ENCODE measurements at places on chromosomes 6 and 20.
A peak's percentile ranks its signal among the peaks of the same experiment; 100 is the strongest.

GRCh38 chr20:20765696-20766365, 53.4 kb upstream of the RALGAPA2 start:
- no peak for DNase-seq

DNA sequence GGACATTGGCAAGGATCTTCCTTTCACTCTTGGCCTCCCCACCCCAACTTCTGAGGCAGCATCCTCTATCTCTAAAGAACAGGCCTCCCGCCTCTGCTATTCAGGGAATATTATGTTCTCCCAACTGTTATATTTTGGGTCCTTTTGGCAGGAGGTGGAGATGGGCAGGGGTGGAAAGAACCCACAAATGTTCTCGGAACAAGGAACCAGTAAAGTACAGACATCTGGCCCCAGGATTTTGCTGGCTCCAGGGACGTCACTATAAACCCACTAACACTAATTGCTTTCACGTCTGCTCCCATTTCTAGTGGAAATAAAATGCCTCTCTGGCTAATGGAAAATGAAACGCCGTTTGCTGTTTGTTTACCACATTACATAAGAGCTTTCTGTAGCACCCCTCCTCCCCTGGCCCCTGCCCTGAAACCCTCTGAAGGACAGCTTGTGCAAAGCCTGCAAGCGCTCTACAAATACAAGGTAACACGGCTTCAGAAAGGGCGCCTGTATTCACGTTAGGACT, 77.7 kb upstream of the TBC1D7 start:
- no peak for DNase-seq

DNA sequence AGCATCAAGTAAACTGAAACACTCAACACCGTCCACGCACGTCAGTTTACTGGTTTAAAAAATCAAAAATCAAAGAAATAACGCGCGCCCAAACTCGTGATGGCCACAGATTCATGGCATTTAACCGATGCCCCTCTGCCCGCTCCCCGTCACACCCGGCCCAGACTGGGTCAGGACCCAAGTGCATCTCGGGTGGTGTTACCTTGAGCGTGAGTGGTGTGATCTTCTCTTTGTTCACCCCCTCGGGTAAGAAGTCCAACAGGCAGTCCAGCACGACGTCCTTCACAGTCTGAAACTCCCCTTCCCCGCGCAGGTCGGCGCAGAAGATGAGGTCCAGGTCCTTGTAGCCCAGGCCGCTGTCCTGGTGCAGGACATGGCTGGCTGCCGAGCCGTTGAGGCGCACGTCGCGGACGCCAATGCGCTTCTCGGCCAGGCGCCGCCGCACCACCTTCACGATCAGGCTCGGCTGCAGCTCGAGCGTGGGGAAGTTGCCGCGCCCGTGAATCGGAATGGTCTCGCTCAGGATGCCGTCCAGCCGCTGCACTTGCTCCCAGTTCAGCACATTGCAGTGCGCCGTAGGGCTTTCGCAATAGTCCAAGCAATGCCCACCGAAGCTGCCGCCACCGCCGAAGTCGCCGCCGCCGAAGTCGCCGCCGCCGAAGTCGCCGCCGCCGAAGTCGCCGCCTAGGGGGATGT, 945 bp downstream of the TENT5A start:
- no peak for DNase-seq

DNA sequence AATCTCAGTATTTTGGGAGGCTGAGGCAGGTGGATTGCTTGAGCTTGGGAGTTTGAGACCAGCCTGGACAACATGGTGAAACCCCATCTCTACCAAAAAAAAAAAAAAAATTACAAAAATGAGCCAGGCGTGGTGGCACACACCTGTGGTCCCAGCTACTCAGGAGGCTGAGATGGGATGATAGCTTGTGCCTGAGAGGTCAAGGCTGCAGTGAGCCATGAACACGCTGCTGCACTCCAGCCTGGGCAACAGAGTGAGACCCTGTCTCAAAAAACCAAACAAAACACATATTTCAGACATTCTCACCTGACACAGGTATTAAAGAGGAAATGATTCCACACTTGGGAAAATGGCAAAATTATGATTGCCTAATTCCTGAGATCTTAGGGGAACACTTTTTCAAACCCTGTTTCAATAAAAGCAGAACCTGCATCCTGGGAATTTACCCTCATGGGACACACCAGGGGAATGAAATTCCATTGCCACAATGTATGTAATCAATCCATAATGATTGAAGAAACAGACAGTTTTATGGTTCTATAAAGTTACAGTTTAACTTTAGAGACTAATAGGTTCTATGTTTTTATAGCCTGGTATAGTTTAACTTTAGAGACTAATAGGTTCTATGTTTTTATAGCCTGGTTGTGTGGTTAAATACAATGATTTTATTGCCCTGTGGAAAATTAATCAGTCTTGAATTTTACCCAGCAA, 29.6 kb upstream of the DNAAF9 start:
- no peak for DNase-seq

GRCh38 chr6:31401403-31401802, 2.0 kb upstream of the MICA start:
- peak; percentile 28 for DNase-seq

- no peak for DNase-seq
Measured at GRCh38 chr6:131635384-131636340, 1.4 kb upstream of the ENPP3 start.

DNA sequence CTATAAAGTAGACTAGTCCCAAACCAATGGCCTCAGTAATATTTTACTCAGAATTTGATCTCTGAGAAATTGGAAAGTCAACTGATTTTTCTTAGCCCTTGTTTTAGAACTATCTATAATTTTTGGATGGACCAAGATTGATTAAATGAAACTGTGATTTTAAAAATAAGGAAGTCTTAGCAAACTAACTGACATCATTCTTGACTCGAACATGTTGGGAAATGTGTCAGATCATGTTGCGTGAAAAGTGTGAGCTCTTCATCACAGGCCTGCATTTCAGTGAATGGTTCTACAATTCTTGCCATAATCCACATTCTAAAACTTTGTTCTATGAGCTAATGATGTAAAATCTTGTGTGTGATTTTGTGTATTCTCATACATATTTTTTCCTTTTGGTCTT, 11.0 kb downstream of the TNFAIP3 start:
- no peak for DNase-seq

GRCh38 chr6:148800536-148800935, 53.7 kb downstream of the UST start:
- no peak for DNase-seq

- no peak for DNase-seq
Measured at GRCh38 chr6:138977242-138977641, 10.8 kb downstream of the REPS1 start.

GRCh38 chr6:159168536-159169192, 536 bp upstream of the FNDC1 start:
- no peak for DNase-seq

DNA sequence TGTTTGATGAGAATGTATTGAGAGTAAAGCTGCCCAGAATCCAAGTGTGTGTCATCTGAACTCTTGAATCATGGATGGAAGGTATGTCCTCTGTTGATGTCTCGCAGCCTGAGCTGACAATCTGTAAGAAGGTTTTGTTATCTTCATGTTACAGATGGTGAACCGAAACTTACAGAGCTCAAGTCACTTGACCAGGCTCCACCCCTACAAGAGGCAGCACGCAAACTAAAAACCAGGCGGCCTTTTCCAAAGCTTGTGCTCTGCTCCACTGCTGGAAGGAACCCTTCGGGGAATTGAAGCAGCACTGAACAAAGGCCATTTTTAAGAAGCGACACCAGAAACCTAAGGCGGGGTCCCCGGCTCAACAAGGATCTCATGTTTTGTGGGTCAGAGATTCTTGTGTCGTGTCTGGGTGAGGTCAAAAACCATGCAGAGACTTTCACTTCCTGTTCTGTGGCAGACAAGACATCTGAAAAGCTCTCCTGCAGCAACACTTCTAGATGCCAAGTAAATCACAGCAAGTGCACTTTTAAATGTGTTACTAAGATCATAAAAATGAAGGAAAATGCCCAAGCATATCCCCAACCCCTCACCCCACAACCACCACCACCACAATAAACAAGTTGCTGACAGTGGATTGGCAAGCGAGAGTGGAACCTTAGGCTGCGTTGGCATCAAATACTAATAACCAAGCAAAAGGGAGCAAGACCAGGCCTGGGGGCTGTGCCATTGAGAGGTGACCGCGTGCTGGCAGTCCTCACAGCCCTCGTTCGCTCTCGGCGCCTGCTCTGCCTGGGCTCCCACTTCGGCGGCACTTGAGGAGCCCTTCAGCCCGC, 27.3 kb downstream of the NQO2 start:
- DNase-seq, result no peak

GRCh38 chr6:14660806-14661579, 543.4 kb downstream of the CD83 start:
- DNase-seq, result peak; percentile 19

GRCh38 chr20:61802721-61803311, 262.9 kb downstream of the TAF4 start:
- DNase-seq, result no peak

DNA sequence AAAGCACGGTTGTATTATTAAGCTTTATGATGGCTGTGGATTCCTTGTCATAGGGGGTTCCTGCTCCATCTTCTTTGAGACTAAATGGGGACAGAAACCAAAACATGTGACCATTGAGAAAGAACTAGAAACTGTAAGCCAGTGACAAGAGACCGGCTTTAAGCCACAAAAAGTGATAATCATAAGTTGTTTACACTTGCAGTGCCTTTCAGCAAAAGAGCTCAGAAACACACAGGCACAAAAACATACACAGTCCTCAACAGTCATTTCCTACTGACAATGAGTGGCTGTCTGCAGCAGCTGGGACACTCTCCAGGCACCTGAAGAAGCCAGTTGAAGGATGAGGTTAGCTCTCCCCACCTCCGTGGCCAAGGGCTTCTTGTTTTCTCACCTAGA, 20.0 kb upstream of the UBE2J1 start:
- DNase-seq, result no peak

- no peak for DNase-seq
Measured at GRCh38 chr20:49724408-49725223, 10.9 kb upstream of the B4GALT5 start.

DNA sequence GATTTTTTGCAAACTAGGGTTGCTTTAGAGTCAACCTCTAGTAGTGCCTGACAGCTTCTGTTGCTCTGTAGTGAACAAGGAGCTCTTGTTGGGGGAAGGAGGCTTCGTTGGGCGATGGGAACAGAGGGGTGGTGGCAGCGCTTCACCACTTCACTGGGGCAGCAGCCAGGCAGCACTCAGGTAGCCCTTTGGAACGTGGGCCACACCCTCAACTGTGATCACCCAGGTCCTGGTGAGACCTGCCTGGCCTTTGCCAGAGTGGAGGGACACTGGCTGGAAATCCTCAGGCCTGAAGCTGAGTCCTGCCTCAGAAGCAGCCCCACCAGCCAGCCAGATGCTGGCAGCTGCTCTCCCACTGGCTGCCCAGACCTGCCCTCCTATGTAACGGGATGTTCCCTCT, 10.4 kb upstream of the EDN3 start:
- no peak for DNase-seq

- DNase-seq, result no peak
Measured at GRCh38 chr6:44665683-44666082, 278.2 kb downstream of the CDC5L start.

DNA sequence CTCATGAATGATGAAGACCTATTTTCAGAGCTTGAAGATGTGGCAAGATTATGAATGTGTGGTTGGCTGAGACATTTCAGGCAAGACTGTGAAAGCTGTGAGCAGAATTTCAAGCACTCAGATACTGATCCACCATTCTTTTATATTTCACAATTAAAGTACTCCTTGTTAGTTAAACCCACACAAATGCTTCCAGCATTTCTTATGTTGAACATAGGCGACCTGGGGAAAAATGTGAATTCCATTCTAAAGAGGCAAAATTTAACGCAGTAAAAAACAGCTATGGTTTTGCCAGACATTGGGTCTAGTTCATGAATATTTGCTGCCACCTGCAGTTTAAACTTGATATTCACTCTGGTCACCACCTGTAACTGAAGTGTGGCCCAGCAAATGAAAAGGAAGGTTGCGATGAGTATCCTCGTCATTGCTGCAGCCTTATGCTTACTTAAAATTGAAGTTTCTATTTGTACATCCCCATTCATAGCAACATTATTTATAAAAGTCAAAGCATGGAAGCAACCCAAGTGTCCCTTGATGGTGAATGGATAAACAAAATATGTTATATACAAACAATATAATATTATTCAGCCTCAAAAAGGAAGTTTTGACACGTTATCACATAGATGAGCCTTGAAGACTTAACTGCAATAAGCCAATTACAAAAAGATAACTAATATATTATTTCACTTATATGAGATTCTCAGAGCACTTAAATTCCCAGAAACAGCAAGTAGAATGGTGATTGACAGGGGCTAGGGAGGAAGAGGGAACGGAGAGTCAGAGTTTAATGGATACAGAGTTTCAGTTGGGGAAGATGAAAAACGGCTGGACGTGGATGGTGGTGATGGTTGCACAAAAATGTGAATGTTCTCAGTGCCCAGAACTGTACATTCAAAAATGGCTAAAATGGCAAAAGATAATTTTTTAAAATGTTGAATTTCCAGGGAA, 32.4 kb upstream of the FAM184A start:
- DNase-seq, result peak; percentile 53

GRCh38 chr6:87366072-87366827, 21.6 kb downstream of the C6orf163 start:
- DNase-seq, result no peak

GRCh38 chr6:47023573-47023972, 18.6 kb downstream of the ADGRF1 start:
- DNase-seq, result no peak

DNA sequence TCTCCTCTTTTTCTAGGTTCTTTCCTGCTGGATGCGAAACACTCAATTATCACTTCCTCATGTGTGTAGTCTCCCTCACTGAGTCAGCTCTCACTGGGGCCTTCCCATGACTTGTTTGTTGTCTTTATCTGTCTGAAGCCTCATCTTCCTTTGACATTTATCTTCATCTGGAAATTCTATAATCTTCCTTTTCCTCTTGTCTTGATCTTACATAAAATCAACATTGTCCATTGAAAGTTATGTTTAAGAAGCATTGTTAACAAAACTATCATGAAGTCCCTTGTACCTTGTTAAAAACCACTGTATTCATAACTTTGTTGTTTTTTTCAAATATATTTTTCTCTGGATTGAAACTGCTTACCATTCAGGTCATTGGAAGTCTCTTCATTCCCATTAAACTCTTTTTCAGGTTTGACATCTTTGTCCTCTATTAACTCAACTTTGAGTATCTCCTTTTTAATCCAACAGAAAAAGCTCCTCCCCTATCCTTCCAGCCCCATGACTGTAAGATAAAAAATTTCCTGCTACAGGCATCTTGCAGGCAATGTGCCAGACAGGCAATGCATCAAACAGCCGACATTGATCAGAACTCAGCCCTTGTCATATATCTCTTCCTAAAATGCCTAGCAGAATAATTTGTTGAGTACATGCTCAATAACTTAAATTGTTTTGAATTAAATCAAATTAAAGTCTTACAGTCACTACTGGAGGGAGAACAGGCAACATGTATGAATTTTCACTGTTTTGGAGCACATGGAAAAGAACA, 34.8 kb downstream of the MYLIP start:
- no peak for DNase-seq

GRCh38 chr6:12572896-12573827, 143.4 kb upstream of the PHACTR1 start:
- DNase-seq, result no peak

- DNase-seq, result no peak
Measured at GRCh38 chr6:159978291-159979135, 9.6 kb downstream of the IGF2R start.

- no peak for DNase-seq
Measured at GRCh38 chr6:38170666-38171355, 351.3 kb downstream of the ZFAND3 start.

GRCh38 chr6:162408826-162409535, 318.6 kb downstream of the PRKN start:
- DNase-seq, result no peak

Measured in AG04449 (cell line).